H1 (cell line): ENCODE measurements at places on chromosomes 7 and 10. TPM values are rescaled to one million over a fixed set of nuclear protein-coding genes. Genes with fewer than 3 reads are reported as not detected.

DNA sequence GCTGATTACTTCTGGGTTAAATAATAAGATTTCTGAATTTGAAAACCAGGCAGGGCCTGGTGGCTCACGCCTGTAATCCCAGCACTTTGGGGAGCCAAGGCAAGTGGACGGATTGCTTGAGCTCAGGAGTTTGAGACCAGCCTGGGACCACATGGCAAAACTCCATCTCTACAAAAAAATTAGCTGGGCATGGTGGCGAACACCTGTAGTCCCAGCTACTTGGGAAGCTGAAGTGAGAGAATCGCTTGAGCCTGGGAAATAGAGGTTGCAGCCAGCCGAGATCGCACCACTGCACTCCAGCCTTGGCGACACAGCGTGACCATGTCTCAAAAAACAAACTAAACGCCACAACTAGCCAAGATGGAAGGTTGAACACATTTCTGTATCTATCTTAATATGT, 3.5 kb downstream of the CYCS start:
- DNase-seq: no peak
- no peaks in the 10 kb centered on the region for H3K27me3 ChIP-seq
- peaks cover 41% of the 10 kb centered on the region for H3K36me3 ChIP-seq
- no peak overlapping the region for H3K27ac ChIP-seq
- no peaks in the 10 kb centered on the region for H3K4me1 ChIP-seq

DNA sequence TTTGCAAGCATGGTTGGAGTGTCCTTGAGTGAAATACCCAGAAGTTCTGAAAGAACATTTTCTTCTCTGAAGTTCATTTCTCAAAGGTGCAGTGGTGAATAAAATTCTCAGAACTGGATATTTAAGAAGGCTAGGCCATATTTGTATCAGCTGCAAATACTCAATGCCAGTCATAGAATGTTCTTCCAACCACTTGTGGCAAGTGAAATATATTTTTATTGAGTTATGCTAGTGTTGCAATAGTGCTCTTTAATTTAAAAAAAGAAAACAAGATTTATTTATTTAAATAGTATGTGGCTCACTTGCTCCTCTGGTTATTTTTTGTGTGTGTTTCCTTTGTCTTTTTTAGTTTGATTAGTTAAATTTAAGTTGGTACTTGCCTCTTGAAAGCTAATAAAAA, 64.5 kb downstream of the PALS2 start:
- no peaks in the 10 kb centered on the region for H3K4me1 ChIP-seq
- H3K36me3 ChIP-seq: peaks cover 3% of the 10 kb centered on the region; the same call in 1 of the 2 replicates
- no peaks in the 10 kb centered on the region for H3K27me3 ChIP-seq

- H3K36me3 ChIP-seq: no peaks in the 10 kb centered on the region
- DNase-seq: no peak
- H3K27me3 ChIP-seq: no peaks in the 10 kb centered on the region
- H3K4me1 ChIP-seq: no peaks in the 10 kb centered on the region
These were observed 11.3 kb downstream of the SFMBT2 start for GRCh38 chr10:7399533-7399932.

DNA sequence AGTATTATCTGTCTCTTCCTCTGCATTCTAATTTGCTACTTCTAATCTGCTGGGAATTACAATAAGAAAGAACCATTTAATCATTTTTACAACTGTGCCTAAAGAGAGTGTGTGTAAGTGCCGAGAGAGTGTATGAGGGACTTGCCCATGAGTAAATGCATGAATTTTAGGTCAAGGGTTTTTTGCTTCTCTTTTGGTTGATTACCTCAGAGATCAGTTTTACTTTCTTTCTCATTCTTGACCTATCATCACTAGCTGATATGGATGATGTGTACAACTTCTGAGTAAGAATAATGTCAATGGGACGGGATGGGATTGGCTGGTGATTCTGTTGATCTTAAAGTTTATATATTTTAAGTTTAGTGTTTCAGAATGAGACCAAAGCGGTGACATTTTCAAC, 47.8 kb downstream of the IKZF1 start:
- no peak overlapping the region for H3K4me3 ChIP-seq
- H3K4me1 ChIP-seq: no peaks in the 10 kb centered on the region
- no peak for DNase-seq
- no peak overlapping the region for H3K27ac ChIP-seq

GRCh38 chr10:64115908-64116643, 594.9 kb downstream of the REEP3 start:
- no peak overlapping the region for H3K4me3 ChIP-seq
- H3K36me3 ChIP-seq: no peaks in the 10 kb centered on the region
- H3K27me3 ChIP-seq: no peaks in the 10 kb centered on the region
- no peak for DNase-seq

GRCh38 chr7:93119191-93119905, 1.6 kb upstream of the SAMD9 start:
- no peaks in the 10 kb centered on the region for H3K27me3 ChIP-seq
- H3K4me1 ChIP-seq: no peaks in the 10 kb centered on the region
- H3K36me3 ChIP-seq: no peaks in the 10 kb centered on the region
- H3K27ac ChIP-seq: no peak overlapping the region
- no peak for DNase-seq

DNA sequence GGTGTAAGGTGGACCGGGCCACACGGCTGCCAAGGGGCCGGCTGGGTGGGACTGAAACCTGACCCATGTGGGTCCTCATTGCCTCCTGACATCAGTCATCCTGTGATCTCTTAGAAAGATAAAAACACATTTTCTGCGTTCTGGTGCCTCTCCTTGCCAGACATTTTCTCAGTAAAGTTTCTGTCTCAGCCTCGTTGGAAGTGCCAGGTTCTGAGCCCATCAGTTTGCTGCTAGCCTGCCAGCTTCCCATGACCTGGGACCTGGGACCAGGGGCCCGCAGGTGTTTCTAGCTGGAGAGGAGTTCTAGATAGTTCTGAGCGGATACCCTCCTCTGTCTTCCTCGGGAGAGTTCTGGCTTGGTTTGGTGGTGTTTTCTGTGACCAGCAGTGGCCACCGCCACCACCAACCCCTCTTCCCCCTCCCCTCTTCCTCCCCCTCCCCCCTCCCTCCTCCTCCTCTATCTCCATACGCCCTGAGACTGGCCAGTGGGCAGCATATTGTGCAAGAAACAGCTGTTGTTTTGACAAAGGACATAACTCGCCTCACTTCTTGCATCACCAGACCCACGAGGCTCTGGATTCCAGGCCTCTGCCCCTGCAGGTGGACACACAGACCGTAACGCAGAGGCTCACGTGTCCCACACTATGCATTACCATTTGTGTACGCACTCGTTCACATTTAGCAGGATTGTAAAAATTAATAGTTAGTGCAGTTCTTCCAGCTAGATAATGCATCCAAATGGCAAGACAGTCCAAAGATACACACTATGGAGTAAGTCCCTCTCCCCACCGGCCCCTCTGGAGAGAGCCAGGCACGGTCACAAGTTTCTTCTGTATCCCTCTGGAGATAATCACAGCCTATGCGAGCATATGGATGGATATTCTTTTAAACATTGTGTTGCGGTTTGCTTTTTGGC, 94.6 kb downstream of the CUX1 start:
- no peak for DNase-seq
- peaks cover 5% of the 10 kb centered on the region; the same call in 1 of the 2 replicates for H3K36me3 ChIP-seq
- no peak overlapping the region for H3K4me3 ChIP-seq
- H3K27ac ChIP-seq: no peak overlapping the region
- H3K27me3 ChIP-seq: no peaks in the 10 kb centered on the region

GRCh38 chr7:130476297-130477150, 15.4 kb upstream of the MEST start:
- H3K27ac ChIP-seq: no peak overlapping the region
- DNase-seq: no peak
- H3K36me3 ChIP-seq: no peaks in the 10 kb centered on the region
- H3K27me3 ChIP-seq: no peaks in the 10 kb centered on the region
- no peak overlapping the region for H3K4me3 ChIP-seq
- no peaks in the 10 kb centered on the region for H3K4me1 ChIP-seq

GRCh38 chr10:12538491-12538995, 189.2 kb downstream of the CAMK1D start:
- no peaks in the 10 kb centered on the region for H3K36me3 ChIP-seq
- no peak overlapping the region for H3K4me3 ChIP-seq

Gene ZC3HAV1L
- polyA plus RNA-seq: 5.2 and 7.1 TPM in 2 replicates

Gene HYAL4
- polyA plus RNA-seq: not detected in 2 replicates

Gene PCBD1
- polyA plus RNA-seq: 55.0 and 72.4 TPM in 2 replicates
